Right kidney (tissue), 9 donors: ENCODE measurements at places on chromosomes 5 and 9.

GRCh38 chr5:68778484-68778883 lies 315.3 kb upstream of the SLC30A5 start:
- DNase-seq, result no peak

DNA sequence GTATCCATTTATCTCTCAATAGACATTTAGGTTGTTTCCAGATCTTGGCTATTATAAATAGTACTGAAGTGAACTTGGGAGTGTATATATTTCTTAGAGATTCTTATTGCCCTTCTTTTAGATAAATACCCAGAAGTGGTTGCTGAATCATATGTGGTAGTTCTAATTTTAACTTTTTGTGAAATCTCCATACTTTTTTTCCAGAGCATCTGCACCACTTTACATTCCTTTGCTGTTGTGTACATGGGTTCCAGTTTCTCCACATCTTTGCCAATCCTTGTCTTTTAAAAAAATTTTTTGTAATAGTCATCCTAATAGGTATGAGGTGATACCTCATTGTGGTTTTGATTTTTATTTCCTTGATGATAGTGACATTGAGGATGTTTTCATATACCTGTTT lies 303.7 kb downstream of the CCDC171 start:
- no peak for DNase-seq

GRCh38 chr5:89417990-89418389 lies 535.0 kb upstream of the MEF2C start:
- DNase-seq, result no peak

- no peak for DNase-seq
These were observed 23.4 kb downstream of the UBLCP1 start for GRCh38 chr5:159286420-159287035.

DNA sequence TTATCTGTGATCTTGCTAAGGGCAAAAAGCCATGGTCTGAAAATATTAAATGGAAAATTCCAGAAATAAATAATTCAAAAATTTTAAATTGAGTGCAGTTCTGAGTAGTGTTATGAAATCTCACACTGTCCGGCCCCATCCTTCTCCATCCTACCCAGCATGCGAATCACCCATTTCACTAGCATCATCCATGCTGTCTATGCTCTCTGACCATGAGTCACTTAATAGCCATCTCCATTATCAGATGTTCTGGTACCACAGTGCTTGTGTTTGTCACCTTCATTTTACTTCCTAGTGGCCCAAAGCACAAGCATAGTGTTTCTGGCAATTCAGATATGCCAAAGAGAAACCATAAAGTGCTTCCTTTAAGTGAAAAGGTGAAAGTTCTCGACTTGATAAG lies 63.3 kb upstream of the SMC5 start:
- no peak for DNase-seq

- no peak for DNase-seq
These were observed 152.5 kb downstream of the CDH10 start for GRCh38 chr5:24492229-24492628.

DNA sequence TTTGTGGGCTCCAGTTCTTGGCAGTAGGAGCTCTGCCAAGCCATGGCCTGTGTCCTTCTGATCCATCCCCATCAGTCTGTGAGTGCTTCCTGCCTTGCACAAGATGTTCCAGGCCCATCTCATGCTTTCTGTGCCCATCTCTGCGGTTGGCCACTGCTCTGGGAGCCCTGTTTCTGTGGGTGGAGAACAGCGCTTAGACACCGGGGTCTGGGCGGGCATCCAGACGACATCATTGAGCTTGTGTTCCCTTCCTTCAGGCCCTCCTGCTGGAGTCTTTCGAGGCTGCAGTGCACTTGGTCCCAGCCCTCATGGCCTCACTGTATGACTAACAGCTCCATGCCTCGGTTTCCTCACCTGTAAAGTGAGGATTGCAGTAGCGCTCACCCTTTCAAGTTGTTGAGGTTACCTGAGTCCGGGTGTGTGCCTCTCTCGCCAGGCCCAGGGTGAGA lies 14.9 kb upstream of the CARD19 start:
- no peak for DNase-seq

GRCh38 chr9:68793605-68794343 lies 88.7 kb downstream of the PIP5K1B start:
- no peak for DNase-seq

GRCh38 chr5:127418367-127418766 lies 99.1 kb upstream of the PRRC1 start:
- DNase-seq, result no peak

DNA sequence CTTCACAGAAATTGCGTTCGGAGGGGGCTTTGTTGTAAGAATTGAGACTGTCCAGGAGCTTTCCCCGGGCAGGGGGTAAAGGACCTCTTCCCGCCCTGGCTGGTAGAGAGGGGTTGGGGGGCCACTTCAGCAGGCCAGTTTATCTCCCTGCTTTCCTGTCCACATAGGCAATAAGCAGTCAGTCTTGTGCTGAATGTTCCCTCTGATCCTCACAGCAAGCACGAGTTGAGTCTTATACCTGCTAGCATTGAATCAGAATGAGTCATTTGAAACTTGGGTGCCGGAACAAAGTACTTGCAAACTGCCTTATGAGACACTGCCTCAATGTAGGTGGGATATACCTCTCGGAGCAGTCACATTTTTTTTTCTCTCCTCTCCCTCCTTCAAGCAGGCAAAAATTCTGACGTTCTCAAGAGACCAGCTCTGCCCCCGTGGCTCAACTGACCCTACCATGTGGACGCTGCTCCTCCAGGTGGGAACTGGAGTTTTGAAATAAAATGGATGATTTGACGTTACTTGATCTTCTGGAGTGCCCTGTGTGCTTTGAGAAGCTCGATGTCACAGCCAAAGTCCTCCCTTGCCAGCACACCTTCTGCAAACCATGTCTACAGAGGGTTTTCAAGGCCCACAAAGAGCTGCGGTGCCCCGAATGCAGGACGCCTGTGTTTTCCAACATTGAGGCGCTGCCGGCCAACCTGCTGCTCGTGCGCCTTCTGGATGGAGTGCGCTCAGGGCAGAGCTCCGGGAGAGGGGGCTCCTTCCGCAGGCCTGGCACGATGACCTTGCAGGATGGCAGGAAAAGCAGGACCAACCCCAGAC lies 1.3 kb downstream of the SH3RF2 start:
- peak; percentile 23 for DNase-seq

DNA sequence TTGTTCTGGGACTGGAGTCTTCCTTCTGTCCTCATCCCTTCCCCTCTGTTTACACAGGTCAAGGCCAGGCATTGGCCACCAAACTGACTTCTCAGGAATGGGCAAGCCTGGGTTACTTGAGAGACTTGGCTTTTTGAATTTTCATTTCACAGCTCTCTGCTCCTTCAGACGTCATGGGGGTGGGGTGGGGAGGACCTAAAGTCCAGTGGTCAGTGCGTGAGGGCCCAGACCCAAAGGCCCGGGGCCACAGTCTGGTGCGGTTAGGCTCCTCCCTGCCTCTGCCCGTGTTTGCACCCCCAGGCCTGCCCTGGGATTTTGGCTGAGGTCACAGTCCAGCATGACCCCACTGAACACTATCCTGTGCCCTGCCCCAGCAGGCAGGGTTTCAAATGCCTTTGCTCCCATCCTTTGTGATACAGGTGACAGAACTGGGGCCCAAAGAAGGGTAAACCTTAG lies 4.1 kb upstream of the CXXC5 start:
- DNase-seq, result no peak

GRCh38 chr5:175616083-175616482 lies 41.8 kb upstream of the HRH2 start:
- DNase-seq, result no peak

DNA sequence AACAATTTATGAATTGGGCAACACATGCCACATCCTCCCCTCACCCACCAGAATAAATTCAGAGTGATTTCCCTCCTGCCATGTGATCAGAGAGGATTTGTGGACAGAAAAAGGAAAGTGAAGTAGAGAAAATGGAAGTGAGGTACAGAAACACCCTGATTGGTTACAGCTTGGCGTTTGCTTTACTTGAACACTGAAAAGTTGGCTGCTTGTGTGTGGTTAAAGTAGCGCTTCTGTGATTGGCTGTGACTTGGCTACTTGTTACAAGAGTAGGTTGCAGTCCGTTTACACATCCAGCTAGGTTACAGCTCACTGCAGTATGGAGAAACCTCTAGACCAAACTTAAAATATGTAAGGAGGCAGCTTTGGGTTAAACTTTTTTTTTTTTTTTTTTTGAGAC lies 205.2 kb upstream of the ZNF608 start:
- no peak for DNase-seq

GRCh38 chr9:137784641-137785513 lies 92.7 kb upstream of the CACNA1B start:
- no peak for DNase-seq

GRCh38 chr9:70044490-70045307 lies 1.1 kb downstream of the MAMDC2 start:
- DNase-seq, result peak; percentile 37

DNA sequence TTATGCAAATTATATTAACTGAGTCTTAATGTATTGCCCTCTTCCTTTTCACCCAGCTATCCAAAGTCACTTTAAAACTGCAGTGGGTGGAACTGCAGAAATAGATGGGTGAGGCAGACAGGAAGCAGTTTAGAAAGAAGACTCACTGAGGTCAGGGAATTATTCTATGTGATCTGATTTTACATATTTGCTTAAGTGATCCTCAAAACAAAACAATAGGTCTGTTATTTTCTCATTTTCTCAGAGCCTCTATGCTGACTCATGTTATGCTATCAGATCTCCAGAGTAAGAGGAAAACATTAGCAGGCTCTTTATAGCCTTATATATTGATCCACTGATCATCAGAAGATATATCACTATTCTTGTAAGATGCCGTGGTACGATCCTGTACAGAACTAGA lies 63.5 kb downstream of the MRPS27 start:
- DNase-seq, result no peak

GRCh38 chr5:17216176-17216973 lies 1.1 kb upstream of the BASP1 start:
- peak; percentile 96 for DNase-seq

DNA sequence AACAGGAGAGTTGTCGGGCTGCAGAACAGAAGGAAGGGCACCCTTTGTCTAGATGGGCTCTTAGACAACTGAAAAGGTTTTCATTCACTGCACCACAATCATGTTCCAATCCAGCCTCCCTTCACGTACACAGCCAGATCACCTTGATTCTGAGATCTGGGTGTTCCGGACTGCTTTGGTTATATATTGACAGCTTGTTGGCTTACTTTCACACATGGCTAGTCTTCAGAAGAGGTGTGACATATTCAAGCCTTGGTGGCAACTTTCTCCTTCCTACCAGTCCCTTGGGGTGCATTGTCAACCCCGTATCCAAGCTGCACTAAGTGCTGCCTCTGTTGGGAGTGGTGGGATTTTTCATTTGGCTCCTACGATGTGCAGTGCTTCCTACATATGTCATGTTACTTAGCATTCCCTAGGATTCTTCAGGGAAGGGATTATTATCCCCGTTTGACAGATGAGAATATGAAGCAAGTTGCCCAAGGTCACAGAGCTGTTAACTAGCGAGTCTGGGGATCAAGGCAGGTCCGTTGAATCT lies 100.6 kb downstream of the LIFR start:
- no peak for DNase-seq

DNA sequence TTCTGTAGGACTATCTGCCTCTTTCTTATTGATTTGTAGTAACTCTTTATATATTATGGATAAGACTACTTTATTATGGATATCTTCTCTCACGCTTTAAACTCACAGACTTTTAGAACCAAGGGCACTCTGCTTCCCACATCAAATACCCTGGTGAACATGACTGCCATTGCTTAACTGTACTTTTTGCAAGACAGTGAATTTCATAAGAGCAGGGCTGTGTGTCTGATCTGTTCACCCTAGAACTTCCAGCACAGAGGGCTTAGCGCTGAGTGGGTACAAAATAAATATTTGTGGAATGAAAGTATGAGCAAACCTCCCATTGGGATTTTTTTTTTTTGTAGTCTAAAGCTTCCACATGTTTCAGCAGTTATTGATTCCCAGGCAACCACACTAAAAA lies 84.8 kb downstream of the CFAP77 start:
- no peak for DNase-seq

GRCh38 chr5:14942212-14942611 lies 70.6 kb upstream of the ANKH start:
- no peak for DNase-seq

DNA sequence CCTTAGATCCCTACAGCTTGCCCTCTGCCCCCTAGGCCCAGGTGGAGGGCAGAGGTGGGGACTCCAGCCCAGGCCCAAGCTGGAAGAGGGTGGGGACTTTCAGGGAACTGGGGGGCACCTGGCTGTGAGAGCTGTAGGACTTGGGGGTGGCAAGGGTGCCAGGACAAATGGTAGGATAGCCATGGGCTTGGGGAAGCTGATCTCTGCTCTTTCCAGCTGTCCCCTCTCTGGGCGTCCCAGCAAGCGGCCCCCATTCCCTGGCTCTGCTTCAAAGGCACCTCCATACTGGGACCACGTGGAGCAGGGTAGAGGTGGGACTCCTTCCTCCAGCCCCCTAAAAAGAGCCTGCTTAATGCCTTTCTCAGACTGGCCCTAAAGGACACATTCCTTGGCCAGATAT lies 385 bp downstream of the LTC4S start:
- no peak for DNase-seq

- peak; percentile 47 for DNase-seq
These were observed 146.5 kb downstream of the AOPEP start for GRCh38 chr9:94872891-94873511.
